ENCODE measurements at places on chromosomes 5 and 9.
A peak's percentile ranks its signal among the peaks of the same experiment; 100 is the strongest.

GRCh38 chr5:172564883-172565282 lies 76.2 kb upstream of the NEURL1B start:
- no peak for DNase-seq

GRCh38 chr5:127762412-127762811 lies 59.2 kb downstream of the CCDC192 start:
- no peak for DNase-seq

- no peak for DNase-seq
Measured at GRCh38 chr5:32651638-32652037, 59.5 kb upstream of the NPR3 start.

DNA sequence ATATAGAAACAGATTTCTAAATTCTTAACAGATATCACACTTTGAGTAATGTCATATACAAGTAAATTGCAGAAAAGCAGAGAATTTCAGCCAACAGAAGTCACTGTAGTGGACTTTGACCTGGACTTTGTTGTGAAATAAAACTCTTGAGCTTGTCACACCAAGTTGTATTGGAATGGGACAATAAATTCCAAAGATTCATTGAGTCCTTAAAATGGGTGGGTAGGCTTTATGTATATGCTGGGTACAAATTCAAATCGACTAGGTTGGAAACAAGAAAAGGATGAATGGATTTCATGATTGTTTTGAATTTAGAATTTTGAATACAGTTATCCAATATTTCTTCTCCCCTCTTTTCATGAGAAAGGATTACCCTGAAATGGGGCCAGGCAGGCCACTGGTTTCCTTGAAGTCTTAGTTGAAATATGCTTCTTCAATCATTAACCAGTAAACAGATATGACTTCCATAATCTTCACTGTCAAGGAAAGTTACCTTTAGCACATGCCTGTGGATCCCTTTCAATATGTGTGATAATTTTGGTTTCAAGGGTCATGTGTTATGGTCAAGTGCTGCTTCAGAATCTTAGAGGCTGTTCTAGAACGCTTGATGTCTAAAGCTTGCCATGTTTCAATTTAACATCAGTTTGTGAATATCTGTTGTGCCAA lies 25.7 kb downstream of the PIP5K1B start:
- DNase-seq: no peak

GRCh38 chr9:78365748-78366697 lies 69.1 kb downstream of the PSAT1 start:
- peak; percentile 26 for DNase-seq

- DNase-seq: no peak
Measured at GRCh38 chr9:137972355-137972987, 94.9 kb downstream of the CACNA1B start.

- DNase-seq: no peak
Measured at GRCh38 chr5:17192191-17192590, 25.2 kb upstream of the BASP1 start.

GRCh38 chr9:33446946-33447798 lies at the start of gene AQP3:
AQP3 (minus strand) TSS chr9:33447593; CDS start chr9:33447530, 63 bp downstream.
- DNase-seq: peak; percentile 59

- peak; percentile 65 for DNase-seq
Measured at GRCh38 chr5:74767579-74767913, 497 bp downstream of the NSA2 start.

DNA sequence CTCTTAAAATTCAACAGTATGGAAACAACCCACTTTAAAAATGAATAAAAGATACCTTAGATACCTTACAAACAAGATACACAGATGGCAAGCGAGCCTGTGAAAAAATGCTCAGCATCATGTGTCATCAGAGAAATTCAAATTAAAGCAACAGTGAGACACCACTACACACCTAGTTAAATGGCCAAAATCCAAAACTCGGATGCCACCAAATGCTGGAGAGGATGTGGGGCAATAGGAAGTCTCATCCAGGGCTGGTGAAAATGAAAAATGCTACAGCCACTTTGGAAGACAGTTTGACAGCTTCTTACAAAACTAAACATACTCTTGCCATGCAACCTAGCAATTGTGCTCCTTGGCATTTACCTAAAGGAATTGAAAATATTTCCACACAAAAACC lies 17.9 kb downstream of the DUSP1 start:
- DNase-seq: no peak

- peak; percentile 61 for DNase-seq
Measured at GRCh38 chr5:102971676-102972293, 148.2 kb downstream of the GIN1 start.

Measured in fibroblast of mammary gland (primary cell).